ENCODE measurements at places on chromosomes 7 and 10. TPM values are rescaled to one million over a fixed set of nuclear protein-coding genes. Genes with fewer than 3 reads are reported as not detected.

Gene MYH16
- 0.09 TPM for polyA plus RNA-seq

Gene AMPH
- polyA plus RNA-seq = 1.4 TPM

Gene ADAM8
- 3.7 TPM for polyA plus RNA-seq

Gene NUTM2E
- not detected for polyA plus RNA-seq

Gene CYP17A1
- not detected for polyA plus RNA-seq

Gene PRRT4
- 13.2 TPM for polyA plus RNA-seq

Gene CPVL
- 75.3 TPM for polyA plus RNA-seq

- H3K36me3 ChIP-seq = no peaks in the 10 kb centered on the region
- peaks cover 22% of the 10 kb centered on the region for H3K4me1 ChIP-seq
- no peak for DNase-seq
- no peak overlapping the region for H3K4me3 ChIP-seq
Measured at GRCh38 chr7:97513326-97513725, 218.6 kb upstream of the TAC1 start.

- no peaks in the 10 kb centered on the region for H3K27me3 ChIP-seq
- no peaks in the 10 kb centered on the region for H3K4me1 ChIP-seq
Measured at GRCh38 chr10:117664288-117664687, 121.7 kb downstream of the EMX2 start.

DNA sequence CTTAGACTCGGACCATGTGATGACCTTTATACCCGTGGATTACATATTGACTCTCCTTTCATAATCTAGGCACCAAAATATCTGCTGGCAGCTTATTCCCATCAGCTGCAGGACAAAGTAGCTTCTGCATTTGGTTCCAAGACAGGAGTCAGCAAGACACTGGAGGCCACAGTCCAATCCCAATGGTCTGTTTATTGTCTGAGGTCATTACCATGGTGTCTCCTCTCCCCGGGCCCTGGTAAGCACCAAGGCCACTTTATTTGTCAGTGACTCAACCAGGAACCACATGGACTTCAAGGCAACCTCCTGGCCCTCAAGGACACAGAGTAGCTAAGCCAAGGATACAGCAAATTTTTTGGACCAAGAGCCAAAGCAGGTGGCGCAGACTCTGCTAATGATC lies 36.1 kb downstream of the KCNMA1 start:
- no peaks in the 10 kb centered on the region for H3K4me1 ChIP-seq
- no peaks in the 10 kb centered on the region for H3K36me3 ChIP-seq
- no peak for DNase-seq
- H3K27ac ChIP-seq = no peak overlapping the region
- no peak overlapping the region for H3K4me3 ChIP-seq

DNA sequence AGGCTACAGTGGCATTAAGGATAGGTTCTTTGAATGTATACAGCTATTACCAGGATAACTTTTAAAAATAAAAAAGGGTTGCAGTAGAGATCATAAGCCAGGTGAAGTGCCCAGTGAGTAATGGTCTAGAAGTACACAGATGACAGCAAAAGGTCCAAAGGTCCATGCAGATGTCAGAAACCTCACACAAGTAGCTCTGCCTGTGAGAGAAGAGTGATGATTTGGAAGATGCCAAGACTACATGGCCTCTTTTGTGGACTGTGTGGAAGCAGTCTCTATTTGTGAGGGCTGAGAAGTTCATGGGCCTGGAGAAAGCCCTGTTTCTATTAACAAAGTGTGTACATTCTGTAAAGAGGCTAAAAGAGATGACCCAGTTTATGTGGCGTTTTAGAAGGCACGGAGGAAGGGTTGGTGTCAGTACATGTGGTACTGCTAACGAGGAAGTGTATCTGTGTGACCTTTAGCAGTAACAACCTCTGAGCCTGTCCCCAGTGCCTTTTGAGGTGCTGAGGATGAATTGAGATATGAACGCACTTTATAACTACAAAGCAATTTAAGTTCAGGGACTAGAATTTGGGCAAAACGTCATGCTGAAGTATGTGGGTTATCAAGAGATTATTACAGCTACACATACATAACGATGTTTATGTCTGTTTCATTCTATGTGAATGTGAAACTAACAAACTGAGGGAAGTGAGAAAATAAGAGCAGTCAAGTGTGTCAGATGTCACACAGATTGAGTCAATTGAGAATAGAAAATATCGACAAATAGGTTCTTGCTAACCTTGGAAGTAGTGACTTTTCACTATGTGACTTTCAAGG lies 7.6 kb downstream of the CYCS start:
- no peak for DNase-seq
- no peaks in the 10 kb centered on the region for H3K27me3 ChIP-seq
- H3K36me3 ChIP-seq = peaks cover 29% of the 10 kb centered on the region
- no peaks in the 10 kb centered on the region for H3K4me1 ChIP-seq
- H3K4me3 ChIP-seq = no peak overlapping the region

- H3K27ac ChIP-seq = no peak overlapping the region
- H3K36me3 ChIP-seq = no peaks in the 10 kb centered on the region
- peaks cover 3% of the 10 kb centered on the region for H3K4me1 ChIP-seq
Measured at GRCh38 chr10:61901829-61902444, 438 bp downstream of the ARID5B start.

DNA sequence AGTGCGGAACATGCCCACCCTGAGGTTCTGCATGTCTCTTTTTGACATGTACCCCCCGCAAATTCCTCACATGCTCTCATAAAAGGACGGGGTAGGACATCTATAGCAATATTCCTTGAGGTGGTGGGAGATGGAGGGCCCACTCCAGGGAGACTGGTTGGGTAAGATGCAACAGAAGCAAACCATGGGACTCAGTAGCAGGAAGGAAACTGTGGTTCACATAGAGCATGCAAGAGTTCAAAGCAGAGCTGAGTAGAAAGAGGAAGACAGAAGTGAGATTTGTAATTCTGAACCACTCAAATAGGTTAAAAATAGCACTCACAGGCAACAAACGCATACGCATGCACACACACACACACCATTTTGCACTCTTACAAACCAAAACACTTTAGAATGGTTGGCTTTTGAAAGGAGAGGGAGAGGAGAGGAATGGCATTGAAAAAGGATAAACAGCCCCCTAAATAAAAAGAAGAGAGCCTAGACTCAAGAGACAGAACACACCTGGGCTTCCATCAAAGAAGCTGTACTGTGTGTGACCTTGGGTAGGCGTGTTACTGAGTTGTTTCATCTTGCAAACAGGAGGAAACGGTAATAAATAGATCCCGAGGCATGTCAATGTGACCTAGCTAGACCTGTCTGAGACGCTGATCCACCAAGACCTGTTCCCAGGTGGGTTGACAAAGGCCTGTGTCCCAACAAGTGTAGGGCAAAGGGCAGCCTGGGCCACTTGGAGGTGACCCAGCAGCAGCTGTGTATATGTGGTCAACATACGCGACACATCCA lies 77.6 kb upstream of the LRRC4 start:
- no peaks in the 10 kb centered on the region for H3K36me3 ChIP-seq
- peaks cover 28% of the 10 kb centered on the region for H3K27me3 ChIP-seq
- no peak overlapping the region for H3K27ac ChIP-seq
- DNase-seq = no peak
- no peaks in the 10 kb centered on the region for H3K4me1 ChIP-seq

- H3K4me1 ChIP-seq = no peaks in the 10 kb centered on the region
- no peak for DNase-seq
- no peaks in the 10 kb centered on the region for H3K36me3 ChIP-seq
Measured at GRCh38 chr7:74143383-74143782, 30.8 kb upstream of the EIF4H start.

GRCh38 chr7:143504937-143505297 lies 27.2 kb downstream of the TAS2R41 start:
- H3K27me3 ChIP-seq = no peaks in the 10 kb centered on the region
- H3K27ac ChIP-seq = no peak overlapping the region
- H3K4me1 ChIP-seq = no peaks in the 10 kb centered on the region
- DNase-seq = no peak

DNA sequence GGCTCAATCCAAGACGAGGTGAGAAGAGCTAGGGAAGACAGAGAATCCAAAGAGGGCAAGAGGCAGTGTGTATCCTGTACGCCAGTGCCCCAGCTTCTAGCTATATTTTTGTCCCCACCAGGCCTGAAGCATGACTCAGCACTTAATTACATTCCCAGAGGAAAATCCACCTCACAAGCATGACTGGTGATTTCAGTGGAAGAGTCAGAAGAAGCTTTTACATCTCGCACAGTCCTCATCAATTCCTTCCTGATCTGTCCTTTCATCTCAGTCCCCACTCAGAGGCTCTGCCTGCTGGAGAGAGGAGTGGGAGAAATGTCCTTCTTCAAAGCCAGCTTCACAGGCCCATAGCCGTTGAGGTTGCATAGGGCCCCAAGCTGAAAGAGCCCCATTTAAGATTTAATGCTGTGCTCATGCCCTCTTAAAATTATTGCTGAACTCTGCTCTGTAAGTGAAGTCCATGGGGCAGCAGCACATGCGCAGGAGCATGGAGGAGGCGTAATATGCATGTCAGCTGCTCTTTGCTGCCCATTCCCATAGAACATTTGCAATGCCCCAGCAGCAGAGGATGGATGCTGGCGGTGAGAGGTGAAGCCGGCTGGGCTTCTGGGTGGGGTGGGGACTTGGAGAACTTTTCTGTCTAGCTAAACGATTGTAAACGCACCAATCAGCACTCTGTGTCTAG lies 39.0 kb upstream of the AOAH start:
- H3K27me3 ChIP-seq = no peaks in the 10 kb centered on the region
- no peak overlapping the region for H3K27ac ChIP-seq
- peak; percentile 44 for DNase-seq
- no peaks in the 10 kb centered on the region for H3K4me1 ChIP-seq
- no peak overlapping the region for H3K4me3 ChIP-seq
- no peaks in the 10 kb centered on the region for H3K36me3 ChIP-seq

Data from cardiac muscle cell (in vitro differentiated cells and primary cell).